ENCODE measurements at places on chromosomes 12 and 14.

DNA sequence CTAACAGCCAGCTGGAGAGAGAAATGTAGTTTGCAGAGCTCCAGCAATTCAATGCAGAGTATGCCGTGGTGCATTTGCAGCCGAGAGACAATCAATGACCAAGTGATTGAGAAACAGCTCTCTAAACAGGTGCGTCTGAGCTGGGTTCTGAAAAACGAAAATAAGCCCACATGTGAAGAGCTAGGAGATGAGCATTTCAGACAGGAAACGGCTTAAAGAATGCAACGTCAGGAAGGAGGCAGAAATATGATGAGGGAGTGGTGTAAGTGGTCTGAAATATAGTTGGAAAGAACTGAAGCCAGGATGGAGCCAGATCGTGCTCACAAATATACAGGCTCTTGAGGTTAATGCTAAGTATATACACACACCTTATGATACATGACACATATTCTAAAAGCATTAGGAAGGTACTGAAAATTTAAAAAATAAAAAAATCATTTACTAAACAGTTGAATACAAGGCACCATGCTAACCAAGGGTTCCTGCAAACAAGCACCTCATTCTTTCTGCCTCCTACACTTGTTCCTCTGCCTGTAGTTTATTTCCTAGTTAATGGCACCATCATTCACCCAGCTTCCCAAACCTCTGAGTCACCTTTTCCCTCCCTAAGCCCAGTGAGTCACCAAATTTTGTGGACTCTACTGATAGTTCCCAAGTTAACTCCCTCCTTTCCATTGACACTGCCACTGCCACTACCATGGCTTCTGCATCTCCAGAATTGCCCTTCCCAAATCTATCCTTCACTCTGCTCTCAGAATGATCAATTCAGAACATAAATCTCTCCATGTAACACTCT lies 2.3 kb upstream of the GARIN2 start:
- DNase-seq: no peak

DNA sequence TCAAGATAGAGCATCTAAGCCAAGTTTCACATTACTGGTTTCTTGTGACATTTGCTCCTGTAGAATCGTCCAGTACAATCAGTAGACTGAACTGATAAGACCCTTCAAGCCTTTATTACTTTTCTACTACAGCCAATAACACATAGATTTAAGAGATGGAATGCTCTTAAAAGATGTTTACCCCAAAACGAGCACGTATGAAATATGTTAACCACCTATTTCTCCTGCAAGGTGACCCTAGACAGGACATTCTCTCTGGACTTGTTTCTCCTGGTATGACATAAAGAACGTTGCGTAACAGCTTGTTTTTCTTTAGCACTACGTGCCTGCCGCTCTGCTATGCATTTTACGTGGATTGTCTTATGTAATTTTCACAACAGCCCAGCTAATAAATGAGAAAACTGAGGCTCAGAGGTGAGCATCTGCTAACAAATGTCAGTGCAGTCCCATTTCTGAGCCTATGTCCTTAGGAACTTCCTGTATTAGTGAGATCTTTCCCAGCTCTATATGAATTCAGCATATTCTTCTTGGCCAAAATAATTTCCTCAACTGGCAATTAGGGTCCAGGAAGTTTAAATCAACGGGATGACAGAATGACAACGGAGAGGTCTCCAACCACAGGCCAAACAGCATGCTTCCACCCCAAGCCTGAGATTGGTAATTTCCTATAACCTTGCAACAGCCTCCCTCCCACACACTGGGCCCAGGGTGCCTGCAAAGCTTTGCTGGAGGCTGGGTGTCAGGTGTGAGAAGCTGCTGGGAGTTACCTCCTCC lies 3.7 kb downstream of the NFKBIA start:
- no peak for DNase-seq

DNA sequence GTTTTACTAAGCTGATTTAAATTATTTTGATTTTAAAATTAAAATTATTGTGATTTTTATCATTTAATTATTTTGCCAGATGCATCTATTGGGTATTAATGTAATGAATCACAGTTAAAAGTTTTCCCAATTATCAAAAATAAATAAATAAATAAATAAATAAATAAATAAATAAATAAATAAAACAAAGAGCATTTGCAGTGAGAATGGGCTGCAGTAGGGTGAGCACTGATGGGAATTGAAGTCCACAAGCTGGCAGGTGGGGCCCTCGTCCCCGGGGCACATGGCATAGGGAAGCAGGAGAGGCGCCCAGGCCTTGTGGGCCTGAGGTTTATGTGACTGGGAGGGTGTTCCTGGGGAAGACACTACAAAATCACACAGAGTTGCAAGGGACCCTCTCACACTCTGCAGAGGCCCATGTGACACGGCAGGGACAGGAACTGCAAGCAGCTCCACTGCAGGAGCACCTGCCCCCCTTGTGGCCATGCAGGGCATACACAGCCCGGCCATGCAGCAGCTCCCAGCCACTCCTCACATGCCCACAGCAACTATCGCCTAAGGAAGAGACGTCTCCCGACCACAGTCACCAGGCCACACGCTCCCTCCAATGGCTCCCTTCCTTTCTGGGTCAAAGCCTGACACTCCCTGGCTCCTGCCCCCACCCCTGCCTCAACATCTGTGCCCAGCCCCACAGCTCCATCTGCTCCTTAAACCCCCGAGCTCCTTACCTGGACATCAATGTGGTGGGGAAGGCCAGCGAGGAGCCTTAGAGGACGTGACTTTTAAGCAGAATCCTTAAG lies 256.3 kb upstream of the SFSWAP start:
- DNase-seq: peak; percentile 56

DNA sequence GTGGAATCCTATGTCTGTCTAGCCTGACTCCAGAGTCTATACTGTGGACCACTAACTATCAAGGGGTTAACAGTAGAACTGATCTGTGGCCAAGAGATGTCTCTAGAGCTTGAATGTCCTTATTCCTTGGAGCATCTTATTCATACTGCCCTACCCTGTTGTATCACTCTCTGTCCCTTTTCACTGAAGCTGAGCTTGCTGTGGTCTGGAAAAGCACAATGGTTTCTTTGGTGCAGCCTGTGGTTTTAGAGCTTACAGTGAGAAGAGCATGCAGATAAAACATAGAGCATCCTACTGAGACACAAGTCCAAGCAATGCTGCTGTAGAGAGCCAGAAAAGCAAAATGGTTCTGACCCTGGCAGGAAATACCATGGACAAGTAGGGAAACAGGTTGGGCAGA lies 367.0 kb upstream of the ATP2B1 start:
- no peak for DNase-seq

DNA sequence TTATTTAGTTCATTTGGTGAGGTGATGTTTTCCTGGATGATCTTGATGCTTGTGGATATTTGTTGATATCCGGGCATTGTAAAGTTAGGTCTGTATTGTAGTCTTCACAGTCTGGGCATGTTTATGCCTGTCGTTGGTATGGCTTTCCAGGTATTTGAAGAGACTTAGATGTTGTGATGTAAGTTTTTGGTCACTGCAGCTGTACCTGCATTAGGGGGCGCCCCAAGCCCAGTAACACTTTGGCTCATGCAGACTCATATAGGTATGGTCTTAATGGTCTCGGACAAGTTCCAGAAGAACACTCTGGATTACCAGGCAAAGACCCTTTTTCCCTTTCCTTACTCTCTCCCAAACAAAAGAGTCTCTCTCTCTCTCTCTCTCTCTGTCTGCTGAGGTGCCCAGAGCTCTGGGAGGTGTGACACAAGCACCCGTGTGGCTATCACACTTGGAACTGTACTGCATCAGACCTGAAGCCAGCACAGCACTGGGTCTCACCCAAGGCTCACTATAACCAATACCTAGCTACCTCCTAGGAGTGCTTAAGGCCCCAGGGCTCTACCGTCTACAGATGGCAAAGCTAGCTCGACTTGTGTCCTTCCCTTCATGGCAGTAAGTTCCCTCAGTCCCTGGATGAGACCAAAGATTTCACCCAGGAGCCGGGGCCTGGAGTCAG lies 425.8 kb upstream of the ATXN7L3B start:
- no peak for DNase-seq

- DNase-seq: no peak
These were observed 791.6 kb upstream of the NOVA1 start for GRCh38 chr14:27389402-27389801.

- no peak for DNase-seq
These were observed 47.8 kb downstream of the SAV1 start for GRCh38 chr14:50620341-50620740.

GRCh38 chr14:23252006-23252405 lies 14.3 kb downstream of the RNF212B start:
- no peak for DNase-seq

DNA sequence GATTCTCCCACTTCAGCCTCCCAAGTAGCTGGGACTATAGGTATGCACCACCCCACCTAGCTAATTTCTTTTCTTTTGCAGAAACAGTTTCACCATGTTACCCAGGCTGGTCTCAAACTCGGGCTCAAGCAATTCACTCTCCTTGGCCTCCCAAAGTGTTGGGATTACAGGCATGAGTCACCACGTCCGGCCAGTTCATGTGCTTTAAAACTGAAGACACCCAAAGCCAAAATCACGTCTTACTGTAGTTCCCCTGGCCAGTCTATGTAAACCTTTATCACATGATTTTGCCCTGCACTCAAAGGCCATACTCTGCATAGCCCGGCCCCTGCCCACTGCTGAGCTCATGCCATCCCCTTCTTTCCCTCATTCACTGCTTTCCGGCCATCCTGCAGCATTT lies 4.5 kb downstream of the ALKBH2 start:
- no peak for DNase-seq

DNA sequence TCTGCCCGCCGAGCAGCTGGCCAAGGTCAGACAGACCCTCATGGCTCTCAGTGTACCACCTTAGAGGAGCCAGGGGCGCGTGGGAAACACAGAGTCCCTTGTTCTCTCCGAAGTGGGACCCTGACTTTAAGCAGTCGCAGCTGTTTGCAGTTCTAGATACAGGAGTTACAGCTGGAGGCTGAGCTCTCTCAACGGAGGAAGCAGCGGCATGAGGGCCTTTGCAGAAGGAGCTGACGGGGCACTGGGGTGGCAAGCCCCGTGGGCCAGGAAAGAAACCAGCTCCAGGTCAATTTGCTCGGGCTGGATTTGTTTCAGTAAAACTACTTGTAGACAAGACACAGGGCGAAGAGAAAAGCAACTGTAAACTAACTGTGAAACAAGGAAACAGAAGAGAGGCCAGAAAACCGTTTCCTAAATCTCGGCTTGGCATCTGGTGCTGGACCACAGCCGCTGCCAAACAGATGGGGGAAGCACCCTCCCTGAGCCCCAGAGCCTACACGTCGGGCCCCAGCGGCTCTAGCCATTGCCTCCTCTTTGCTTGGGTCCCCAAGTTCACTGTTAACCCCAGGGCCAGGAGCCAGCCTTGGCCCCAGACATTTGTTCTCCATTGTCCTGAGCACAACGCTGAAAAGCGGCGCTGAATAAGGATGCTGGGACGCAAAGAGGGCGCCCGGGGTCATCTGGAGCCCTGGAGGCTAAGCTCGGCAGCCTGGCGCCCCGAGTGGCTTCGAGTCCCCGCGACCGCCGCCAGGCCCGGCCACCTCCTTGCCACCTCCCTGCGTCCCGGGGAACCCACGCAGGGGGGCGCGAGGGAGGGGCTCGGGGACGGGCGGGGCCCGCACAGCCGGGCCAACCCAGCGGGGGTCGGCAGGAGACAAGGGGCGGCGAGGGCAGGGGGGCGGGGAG lies 914 bp upstream of the PACS2 start:
- DNase-seq: peak; percentile 49

GRCh38 chr14:91372671-91373495 lies 44.7 kb downstream of the CCDC88C start:
- DNase-seq: peak; percentile 61

GRCh38 chr12:56546680-56547079 lies 25.1 kb downstream of the RBMS2 start:
- DNase-seq: no peak

DNA sequence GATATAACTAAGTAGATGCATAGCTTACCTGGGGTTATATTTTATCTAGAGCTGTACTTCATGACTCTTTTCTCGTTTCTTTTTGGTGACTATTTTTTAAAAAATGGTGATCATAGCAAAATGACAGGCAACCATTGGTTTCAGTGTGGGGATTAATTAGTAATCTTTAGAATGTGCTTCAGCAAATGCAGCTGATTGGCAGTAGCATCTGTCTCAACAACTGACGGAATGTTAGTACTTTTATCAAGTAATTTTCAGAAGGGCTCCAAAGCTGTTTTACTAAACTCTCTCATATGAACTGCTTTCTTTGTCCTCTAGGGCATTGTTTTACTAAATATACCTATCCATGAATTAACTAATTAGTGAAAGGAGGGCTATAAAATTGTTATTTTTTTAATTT lies 117.6 kb downstream of the TRMT5 start:
- no peak for DNase-seq

GRCh38 chr12:92630968-92631367 lies 71.8 kb upstream of the PLEKHG7 start:
- no peak for DNase-seq

- DNase-seq: peak; percentile 25
These were observed 27.9 kb downstream of the TMCC3 start for GRCh38 chr12:94622475-94622874.

GRCh38 chr14:76100236-76100635 lies 51.5 kb upstream of the GPATCH2L start:
- no peak for DNase-seq

DNA sequence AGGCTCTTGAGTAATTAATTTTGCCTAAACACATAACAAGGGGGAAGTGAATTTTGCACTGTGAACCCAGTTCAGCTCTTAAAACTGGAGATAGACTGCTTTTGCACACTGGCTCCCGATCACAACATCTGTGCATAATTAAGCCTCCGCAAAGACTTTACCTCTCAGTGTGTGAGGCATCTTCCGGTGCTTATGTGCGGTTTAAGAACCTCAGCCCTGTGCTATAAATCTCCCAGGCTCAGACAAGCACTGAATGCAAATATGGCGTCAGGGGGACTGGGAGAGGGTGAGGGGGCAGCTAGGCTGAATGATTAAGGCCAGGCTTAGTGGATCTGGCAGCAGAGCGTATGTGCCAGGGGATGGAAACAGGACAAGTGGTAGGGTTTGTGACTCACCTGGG lies 103.3 kb downstream of the ADCK1 start:
- no peak for DNase-seq

GRCh38 chr12:90234472-90234871 lies 525.8 kb upstream of the ATP2B1 start:
- peak; percentile 82 for DNase-seq

GRCh38 chr14:103019826-103020225 lies 37.5 kb downstream of the CDC42BPB start:
- DNase-seq: no peak

DNA sequence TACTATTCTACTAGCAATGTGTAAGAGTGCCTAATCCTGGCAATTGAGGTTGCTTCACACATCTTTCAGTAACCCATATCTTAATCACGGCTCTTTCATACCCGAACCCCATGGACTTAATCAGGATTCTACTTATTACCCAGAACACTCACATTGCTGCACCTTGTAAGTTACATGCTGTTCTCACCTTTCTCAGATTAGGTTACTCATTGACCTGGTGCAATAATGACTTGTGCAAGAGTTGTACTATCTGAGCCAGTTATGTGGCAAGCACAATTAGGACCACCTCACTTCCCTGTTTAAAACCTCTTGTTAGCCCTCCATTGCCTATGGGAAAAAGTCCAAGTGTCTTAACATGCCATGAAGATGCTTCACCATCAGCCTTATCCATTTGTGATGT lies 306.7 kb upstream of the E2F7 start:
- no peak for DNase-seq

GRCh38 chr12:1517734-1518525 lies 76.5 kb downstream of the FBXL14 start:
- DNase-seq: no peak
